T47D (cell line): ENCODE measurements at places on chromosomes 11 and 22.

- DNase-seq, result no peak
Observed at GRCh38 chr22:30414525-30415047, 11.0 kb upstream of the MTFP1 start.

- DNase-seq, result no peak
Observed at GRCh38 chr11:1283091-1283511, 26.3 kb downstream of the TOLLIP start.

GRCh38 chr11:74522776-74523175 lies 29.3 kb upstream of the LIPT2 start:
- DNase-seq, result no peak

- DNase-seq, result no peak
Observed at GRCh38 chr11:11396301-11397035, 43.4 kb upstream of the CSNK2A3 start.

- DNase-seq, result no peak
Observed at GRCh38 chr11:122616718-122617117, 38.8 kb upstream of the UBASH3B start.

- DNase-seq, result no peak
Observed at GRCh38 chr11:83521647-83522596, 235.8 kb upstream of the CCDC90B start.

- DNase-seq, result no peak
Observed at GRCh38 chr11:117477721-117478120, 150.1 kb downstream of the CEP164 start.

GRCh38 chr11:85718991-85719807 lies 33.2 kb upstream of the CCDC89 start:
- no peak for DNase-seq

DNA sequence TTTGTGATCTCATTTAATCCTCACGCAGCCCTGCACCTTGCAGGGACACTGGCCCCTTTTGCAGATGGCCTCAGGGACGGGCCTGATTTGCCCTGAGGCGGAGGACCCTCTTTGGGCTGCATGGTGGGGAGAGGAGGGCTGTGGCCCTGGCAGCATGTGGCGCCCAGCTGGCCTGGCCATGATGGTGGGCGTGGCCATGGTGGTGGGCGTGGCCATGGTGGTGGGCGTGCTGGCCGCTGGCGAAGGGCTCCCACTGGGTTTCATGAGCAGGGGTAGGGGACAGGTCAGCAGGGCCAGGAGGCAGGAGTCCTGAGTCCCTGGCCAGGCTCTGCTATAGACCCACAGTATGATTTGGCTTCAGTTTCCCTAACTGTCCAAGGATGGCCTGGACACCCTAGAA lies 13.1 kb downstream of the WNT11 start:
- no peak for DNase-seq

DNA sequence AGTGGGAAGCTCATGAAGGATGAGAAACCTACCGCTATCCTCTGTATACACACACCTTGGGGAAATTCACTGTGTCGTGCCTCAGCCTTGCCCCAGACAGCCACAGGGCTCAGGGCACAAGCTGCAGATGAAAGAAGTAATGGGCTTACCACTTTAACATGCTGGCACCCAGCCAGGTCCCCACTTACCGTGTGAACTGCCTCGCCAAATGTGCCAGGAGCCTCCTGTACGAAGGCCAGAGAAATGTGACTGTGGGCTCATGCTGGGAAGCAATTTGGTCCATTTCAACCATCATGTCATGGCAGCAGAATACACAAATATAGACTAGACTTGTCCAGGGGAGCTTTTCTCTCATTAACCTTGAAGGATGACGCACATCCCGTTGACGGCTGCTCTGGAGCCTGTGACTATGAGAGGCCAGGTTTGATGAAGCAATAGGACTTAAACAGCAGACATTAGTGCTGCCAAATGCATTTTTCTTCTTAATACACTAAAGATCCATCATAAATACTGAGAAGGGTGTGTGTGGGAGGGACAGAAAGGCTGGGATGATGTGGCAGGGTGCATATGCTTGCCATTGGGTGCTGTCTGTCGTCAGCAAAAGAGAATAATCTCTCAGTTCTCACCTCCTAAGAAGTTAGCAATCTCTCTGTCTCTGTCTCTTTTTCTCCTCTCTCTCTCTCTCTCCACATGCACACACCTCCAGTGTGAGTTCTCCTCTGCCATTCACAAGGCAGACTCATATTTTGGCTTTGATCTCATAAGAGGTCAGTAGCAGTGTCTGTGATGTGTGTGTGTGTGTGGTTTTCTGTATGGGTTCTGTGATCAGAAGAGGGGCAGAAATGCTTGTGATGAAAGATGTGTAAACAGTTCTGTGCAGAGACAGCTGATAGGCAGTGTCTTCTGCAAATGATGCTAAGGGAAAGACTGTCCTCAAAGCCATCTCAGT lies 142.4 kb downstream of the KIRREL3 start:
- DNase-seq, result no peak

DNA sequence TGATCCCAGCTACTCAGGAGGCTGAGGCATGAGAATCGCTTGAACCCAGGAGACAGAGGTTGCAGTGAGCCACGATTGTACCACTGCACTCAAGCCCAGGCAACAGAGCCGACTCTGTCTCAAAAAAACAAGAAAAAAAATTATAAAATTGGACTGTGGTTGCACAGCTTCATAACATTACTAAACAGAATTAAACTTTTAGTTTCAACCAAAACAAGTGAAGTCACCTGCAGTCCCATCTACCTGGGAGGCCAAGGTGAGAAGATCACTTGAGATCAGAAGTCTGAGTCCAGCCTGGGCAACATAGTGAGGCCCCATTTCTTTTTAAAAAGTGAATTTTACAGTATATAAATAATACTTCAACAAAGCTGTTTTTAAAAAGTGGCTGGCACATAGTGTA lies 47.8 kb upstream of the CD5 start:
- no peak for DNase-seq

DNA sequence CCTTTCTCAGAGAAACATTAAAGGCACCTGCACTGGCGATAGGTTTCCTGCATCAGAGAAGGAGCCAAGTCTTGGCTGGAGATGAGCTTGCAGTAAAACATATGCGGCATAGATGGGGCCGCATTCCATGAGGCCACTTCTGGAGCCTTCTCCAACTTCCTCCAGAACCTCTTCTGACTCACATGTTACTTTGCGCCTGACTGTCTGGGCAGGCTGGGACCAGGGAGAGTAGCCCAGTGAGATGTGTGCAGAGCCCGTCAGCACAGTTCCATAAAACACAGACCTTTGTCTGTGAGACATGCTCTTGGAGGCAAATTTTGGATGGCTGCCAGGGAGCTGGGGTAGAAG lies 55.4 kb upstream of the BID start:
- DNase-seq, result no peak

GRCh38 chr11:81857386-81857785 lies 876.3 kb downstream of the FAM181B start:
- DNase-seq, result no peak

- DNase-seq, result no peak
Observed at GRCh38 chr11:74084796-74085541, 76.1 kb upstream of the UCP3 start.

- no peak for DNase-seq
Observed at GRCh38 chr11:35330156-35330889, 89.0 kb downstream of the SLC1A2 start.

- no peak for DNase-seq
Observed at GRCh38 chr11:116481126-116481675, 291.6 kb downstream of the BUD13 start.

GRCh38 chr11:29328961-29329441 lies 687.8 kb downstream of the KCNA4 start:
- peak; percentile 11 for DNase-seq

- no peak for DNase-seq
Observed at GRCh38 chr11:81030186-81030585, 1589.4 kb upstream of the TENM4 start.

GRCh38 chr11:126751242-126751641 lies 249.3 kb downstream of the KIRREL3 start:
- DNase-seq, result no peak

GRCh38 chr22:45754822-45755221 lies 83.2 kb downstream of the ATXN10 start:
- DNase-seq, result no peak

GRCh38 chr22:19070397-19071169 lies 51.6 kb downstream of the DGCR2 start:
- no peak for DNase-seq

GRCh38 chr11:22162756-22163155 lies 30.1 kb upstream of the ANO5 start:
- DNase-seq, result no peak
